Muscle of leg (tissue), 16 donors: ENCODE measurements at places on chromosomes 1 and 21. TPM values are rescaled to one million over a fixed set of nuclear protein-coding genes. Genes with fewer than 3 reads are reported as not detected.
A peak's percentile ranks its signal among the peaks of the same experiment; 100 is the strongest.

- no peak for DNase-seq
- no peaks in the 10 kb centered on the region for H3K27me3 ChIP-seq
- H3K4me1 ChIP-seq = peaks cover 14% of the 10 kb centered on the region
- no peak overlapping the region for H3K27ac ChIP-seq
- no peak overlapping the region for H3K4me3 ChIP-seq
- peaks cover 5% of the 10 kb centered on the region for H3K36me3 ChIP-seq
Observed at GRCh38 chr1:8431019-8431418, 113.1 kb downstream of the SLC45A1 start.

The OR2L13 gene
- not detected for polyA plus RNA-seq

The RAB7B gene
- 8.6 TPM for polyA plus RNA-seq

- no peaks in the 10 kb centered on the region for H3K4me1 ChIP-seq
- H3K27me3 ChIP-seq = peaks cover 2% of the 10 kb centered on the region
- DNase-seq = peak; percentile 31
- no peak overlapping the region for H3K4me3 ChIP-seq
- no peaks in the 10 kb centered on the region for H3K36me3 ChIP-seq
Observed at GRCh38 chr1:77476475-77476874, 194.7 kb downstream of the AK5 start.

DNA sequence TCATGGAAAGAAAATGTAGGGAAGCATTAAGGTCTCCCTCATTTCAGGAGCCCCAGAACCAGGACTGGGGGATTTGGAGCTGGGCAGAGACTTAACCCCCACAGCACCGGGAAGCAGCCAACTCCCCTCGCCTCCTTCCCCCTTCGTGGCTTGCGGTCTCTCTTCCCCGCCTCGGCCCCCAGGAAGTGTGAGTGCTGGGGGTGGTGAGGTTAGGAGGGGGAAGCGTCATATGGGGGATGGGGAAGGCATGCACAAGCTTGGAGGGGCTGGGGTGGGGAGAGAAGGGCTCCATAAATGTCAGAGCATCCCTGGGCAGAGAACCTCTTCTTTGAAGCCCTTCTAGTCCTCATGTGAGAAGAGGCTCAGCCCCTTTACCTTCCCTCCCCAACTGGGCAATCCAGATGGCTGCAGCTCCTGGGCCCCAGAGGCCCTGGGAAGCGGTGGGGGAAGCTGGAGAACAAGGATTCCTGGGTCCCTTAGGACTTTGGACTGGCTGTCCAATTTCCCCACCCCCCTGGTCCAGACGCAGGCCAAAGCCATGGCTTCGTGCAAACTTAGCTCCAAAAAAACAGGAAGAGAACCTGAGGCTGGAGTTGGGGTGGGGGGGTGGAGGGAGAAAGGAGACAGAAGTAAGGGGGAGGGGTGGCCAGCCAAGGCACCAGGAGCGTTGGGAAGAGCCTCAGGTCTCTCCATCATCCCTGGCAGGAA lies 7.8 kb downstream of the ZBTB7B start:
- H3K4me1 ChIP-seq = peaks cover 58% of the 10 kb centered on the region
- no peaks in the 10 kb centered on the region for H3K27me3 ChIP-seq
- peaks cover 4% of the 10 kb centered on the region for H3K36me3 ChIP-seq

GRCh38 chr1:21594935-21595897 lies 73.9 kb downstream of the RAP1GAP start:
- no peak overlapping the region for H3K4me3 ChIP-seq
- H3K27me3 ChIP-seq = peaks cover 23% of the 10 kb centered on the region
- H3K4me1 ChIP-seq = peaks cover 17% of the 10 kb centered on the region
- H3K27ac ChIP-seq = no peak overlapping the region

The CSF3R gene
- polyA plus RNA-seq = 3.1 TPM
